ENCODE measurements at places on chromosomes 7 and 10.

DNA sequence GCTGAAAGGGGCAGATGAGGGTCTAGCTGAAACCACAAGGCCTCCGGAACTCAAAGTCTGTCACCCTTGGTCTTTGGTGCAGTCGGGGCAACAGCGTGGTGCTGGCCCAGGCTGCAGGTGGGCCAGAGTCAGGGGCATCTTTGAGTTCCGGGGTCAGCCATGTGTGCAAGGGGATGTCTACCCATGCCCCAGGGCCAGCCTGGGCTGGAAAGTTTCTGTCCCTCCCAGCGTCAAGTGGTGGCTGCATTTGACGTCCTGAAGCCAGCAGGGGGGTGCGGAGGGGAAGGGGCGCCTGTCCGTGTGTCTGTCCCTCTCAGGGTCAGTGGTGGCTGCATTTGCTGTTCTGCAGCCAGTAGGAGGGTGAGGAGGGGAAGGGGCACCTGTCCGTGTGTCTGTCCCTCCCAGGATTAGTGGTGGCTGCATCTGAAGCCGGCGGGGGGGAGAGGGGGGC, 638 bp downstream of the BRAT1 start:
- no peak for DNase-seq

- no peak for DNase-seq
Observed at GRCh38 chr7:99990460-99990852, 14.6 kb upstream of the AZGP1 start.

DNA sequence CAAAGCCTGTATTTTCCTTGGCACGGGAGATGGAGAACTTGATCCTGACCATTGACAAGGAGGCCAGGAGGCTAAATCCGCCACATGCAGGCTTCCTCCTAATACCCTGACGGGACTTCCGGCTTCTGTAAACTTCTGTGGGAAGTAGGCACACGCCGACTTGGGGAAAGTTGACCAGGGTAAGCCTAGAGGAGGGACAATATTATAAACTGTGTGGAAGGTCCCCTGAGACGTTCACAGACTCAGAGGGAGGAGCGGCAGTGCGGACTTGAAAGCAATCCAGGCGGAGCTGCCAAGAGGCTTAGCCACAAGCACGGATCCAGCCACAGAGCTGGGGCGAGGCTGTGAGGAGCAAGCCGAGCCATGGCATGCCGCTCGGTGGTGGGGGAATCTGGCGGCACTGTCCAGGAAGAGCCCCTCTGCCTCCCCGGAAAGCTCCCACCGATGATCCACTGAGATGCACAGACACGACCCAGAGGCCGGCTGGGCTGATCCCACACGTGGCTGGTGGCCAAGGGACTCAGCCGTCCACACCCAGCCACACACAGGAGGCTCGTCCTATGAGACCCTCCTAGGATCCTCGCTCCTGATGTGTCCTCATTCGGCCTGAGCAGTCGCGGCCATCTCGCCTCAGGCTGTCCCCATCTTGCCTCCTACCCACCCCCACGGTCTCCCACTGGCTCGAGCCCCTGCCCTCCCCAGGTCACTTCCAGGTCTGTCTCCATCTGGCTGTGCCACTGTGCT, 40.0 kb upstream of the INSIG1 start:
- no peak for DNase-seq

DNA sequence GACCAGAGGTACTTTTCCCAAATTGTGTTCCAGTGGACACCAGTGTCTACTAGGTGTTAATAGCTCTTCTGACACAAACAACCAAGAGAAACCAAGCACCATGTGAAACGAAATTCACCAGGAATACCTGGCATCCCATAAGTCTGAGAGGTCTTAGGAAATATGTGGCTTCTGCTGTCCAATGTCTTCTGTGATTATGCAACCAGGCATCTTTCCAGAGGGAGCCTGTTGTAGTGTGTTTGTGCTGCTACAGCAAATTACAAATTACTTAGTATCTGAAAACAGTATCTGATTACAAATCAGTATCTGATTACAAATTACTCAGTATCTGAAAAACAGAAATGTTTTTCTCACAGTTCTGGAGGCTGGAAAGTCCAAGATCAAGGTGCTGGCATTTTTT, 133.6 kb upstream of the NPVF start:
- DNase-seq: no peak

GRCh38 chr10:95303535-95303934, 12.7 kb upstream of the PDLIM1 start:
- no peak for DNase-seq

DNA sequence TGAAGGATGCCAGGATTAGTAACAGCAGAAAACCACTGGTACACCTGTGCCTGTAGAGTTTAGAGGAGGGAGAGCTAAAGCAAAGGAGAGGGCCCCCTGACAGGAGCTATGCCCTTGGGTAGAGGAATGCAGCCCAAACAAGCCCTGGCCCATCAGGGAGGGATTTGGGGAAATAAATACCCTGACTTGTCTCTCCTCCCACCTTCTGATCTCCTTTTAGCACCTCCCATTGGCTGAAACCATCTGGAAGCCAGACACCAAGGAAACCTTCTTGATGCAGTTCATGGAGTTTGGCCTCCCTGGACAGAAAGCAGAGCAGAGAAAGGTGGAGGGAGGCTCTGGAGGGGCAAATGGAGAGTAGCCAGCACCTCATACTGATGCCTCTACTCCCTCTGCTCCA, 45.3 kb downstream of the ADRA2A start:
- DNase-seq: no peak

- DNase-seq: no peak
Observed at GRCh38 chr7:90666186-90666585, 70.1 kb downstream of the CDK14 start.

- DNase-seq: no peak
Observed at GRCh38 chr7:47497367-47498096, 84.4 kb downstream of the TNS3 start.

- peak; percentile 37 for DNase-seq
Observed at GRCh38 chr10:63819753-63820329, 298.6 kb downstream of the REEP3 start.

DNA sequence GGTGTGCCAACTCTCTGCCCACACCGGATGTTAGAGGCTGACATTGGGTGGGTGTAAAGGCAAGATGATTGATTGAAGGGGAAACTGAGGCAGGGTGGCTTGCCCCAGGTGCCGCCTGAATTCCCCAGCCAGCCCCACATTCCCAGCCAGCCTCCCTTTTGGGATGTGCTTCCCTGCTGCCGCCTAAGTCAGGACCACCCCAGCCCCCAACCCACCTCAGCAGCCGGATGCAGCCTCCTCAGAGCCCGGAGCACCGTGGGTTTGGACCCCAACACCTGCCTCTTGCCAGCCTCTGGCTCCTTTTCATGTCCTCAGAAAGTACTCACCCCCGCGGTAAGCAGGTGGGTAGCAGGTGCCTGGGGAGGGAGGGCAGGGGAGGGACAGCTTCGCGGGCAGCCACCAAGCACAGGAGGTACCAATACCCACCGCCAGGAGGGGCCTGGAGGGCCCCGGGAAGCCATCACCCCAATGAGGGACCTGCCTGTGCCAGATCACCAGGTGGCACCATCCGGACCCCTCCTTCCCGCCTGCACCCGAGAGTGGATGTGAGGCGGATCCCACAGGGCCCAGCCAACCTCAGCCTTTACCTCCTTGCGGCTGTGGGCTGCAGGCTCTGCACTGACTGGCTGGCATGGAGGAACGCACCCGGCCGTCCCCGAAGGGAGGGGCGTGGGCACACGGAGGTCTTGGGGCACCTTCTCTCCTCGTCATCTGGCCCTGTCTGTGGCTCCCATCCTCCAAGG, 60.5 kb downstream of the PWWP2B start:
- DNase-seq: no peak

GRCh38 chr10:114485696-114486400, 81.5 kb upstream of the AFAP1L2 start:
- DNase-seq: no peak

GRCh38 chr10:43196981-43197833, 59.0 kb downstream of the CSGALNACT2 start:
- DNase-seq: no peak

GRCh38 chr10:30825495-30825894, 195.9 kb upstream of the LYZL2 start:
- DNase-seq: no peak

- DNase-seq: no peak
Observed at GRCh38 chr7:154914308-154914995, 88.5 kb downstream of the PAXIP1 start.

- DNase-seq: no peak
Observed at GRCh38 chr10:10734356-10735064, 283.2 kb upstream of the CELF2 start.

GRCh38 chr10:20608503-20608902, 288.6 kb downstream of the NEBL start:
- no peak for DNase-seq

DNA sequence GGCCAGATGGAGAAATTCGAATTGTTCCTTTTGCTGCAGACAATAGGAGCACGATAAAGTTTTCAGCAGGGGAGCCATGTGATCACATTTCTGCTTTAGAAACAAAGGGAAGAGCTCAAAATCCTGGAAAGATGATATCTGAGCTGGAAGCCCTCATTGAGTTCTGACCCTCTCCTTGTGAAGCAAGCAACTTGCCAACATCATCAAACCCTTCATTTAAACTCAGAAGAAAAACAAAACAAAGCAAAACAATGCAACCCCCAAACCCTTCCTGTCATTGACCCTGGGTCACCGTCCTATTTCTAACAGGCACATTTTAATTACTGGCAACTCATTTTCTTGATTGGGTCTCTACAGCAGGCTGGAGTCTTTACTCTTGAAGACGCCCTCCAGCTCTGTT, 198.3 kb upstream of the ZNF32 start:
- no peak for DNase-seq

DNA sequence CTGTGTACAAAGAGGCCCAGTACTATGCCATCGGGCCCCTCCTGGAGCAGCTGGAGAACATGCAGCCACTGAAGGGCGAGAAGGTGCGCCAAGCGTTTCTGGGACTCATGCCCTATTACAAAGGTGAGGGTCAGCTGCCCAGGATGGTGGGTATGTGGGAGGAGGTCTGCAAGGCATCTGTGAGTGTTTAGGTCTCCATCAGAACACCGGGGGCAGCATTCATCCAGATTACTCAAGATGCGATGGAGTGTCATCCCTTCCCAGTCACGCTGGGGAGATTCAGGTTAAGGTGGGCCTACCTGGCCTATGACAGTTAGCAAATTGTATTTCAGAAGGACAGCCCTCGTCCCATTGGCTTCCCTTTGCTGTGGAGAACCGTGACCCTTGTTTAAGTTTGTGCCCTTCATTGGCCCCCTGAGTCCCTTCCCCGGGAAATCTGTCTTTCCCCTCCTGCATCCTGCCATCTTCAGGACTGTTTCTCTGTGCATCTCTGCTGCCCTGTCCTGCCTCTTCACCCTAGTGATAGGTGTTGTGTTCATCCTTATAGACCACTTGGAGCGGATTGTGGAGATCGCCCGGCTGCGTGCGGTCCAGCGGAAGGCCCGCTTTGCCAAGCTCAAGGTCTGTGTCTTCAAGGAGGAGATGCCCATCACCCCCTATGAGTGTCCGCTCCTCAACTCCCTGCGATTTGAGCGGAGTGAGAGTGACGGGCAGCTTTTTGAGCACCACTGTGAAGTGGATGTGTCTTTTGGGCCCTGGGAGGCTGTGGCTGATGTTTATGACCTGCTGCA, 9.8 kb downstream of the KCTD7 start:
- no peak for DNase-seq

DNA sequence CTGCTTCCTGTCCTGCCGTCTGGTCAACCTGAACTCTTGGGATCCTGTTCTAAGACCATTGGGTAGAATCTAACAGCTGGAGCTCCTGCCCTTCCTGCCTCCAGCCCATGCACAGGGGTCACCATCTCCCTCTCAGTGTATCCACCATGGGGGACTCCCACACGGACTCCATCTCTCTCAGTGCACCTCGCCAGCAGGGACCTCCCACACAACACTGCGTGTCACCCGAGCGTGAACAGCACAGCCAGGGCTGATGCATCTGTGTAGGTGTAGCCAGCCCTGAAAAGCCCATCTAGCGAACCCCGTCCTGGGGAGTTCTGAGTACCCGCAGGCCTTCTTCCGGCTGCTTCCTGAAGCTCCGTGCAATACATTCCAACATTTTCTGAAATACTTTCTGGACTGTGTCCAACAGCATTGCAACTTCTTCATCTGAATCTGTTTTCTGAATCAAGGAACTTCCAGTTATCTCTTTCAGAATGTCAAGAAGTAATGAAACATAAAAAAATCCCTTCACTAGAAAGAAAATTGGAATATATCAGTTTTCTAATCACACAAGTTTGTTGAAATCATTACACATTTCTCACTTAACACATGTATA, 52.5 kb downstream of the NCAPG2 start:
- no peak for DNase-seq

DNA sequence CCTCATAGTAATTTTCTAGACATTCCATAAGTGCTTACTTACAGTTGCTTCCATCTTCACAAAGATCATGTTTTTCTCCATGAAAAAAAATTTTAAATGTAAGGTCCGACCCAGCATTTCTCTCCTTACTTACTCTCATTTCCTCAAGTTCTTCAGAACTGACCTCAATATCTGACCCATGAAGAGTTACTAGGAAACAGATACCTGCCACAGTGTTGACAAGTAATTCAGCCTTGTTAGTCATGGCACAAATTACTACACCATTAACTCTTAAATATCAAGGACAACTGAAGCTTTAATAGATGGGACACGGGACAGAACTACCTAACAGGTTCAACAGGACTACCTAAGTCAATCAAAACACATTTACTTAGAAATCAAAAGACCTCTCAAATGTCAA, 316.2 kb downstream of the POM121L12 start:
- DNase-seq: no peak

- DNase-seq: no peak
Observed at GRCh38 chr10:4355350-4355749, 470.7 kb upstream of the AKR1E2 start.

DNA sequence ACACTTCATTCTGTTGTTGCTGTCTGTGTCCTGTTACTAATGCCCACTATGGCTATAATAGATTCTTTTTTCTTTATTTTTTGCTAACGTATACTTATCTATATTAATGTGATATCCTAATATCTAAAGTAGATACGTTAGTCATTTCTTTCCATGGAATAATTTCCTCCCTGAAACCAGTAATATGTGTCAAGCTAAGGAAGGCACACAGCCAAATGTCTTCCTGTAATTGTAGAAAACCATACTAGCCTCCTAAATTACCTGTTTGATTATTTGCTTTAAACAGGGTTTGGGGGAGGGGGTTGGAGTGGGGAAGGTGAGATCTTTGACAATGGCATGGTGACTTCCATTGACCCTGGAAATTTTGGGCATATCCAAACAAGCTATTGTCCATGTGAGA, 56.4 kb downstream of the THNSL1 start:
- DNase-seq: no peak

GRCh38 chr10:49569031-49569631, 30.2 kb upstream of the ERCC6 start:
- no peak for DNase-seq

DNA sequence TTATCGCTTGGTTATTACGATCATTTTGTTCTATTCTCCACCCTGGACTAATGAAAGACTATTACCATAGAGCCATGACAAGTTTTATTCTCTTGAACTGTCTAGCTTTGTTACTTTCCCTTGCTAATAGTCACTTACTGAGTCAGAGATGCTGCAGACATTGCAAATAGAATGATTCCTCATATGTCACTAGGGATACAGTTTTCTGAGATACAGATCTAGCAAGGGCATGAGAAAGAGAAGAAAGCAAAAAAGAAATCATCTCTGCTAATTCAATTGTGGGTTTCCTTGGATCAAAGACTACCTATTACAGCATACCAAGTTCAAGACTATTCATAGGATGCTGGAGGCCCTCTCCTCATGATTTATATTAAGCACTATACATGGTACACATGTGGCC, 204.3 kb downstream of the MBL2 start:
- no peak for DNase-seq

Measured in iPS DF 6.9 (cell line).